NCI-H460 (cell line): ENCODE measurements at places on chromosomes 1 and 21. TPM values are rescaled to one million over a fixed set of nuclear protein-coding genes. Genes with fewer than 3 reads are reported as not detected.

GRCh38 chr1:157288492-157288891 lies 150.3 kb upstream of the ETV3 start:
- DNase-seq = no peak

GRCh38 chr1:17892851-17893250 lies 137.7 kb downstream of the ACTL8 start:
- DNase-seq = no peak

The ALPL gene
- total RNA-seq = 0.12 and 0.26 TPM in 2 replicates

DNA sequence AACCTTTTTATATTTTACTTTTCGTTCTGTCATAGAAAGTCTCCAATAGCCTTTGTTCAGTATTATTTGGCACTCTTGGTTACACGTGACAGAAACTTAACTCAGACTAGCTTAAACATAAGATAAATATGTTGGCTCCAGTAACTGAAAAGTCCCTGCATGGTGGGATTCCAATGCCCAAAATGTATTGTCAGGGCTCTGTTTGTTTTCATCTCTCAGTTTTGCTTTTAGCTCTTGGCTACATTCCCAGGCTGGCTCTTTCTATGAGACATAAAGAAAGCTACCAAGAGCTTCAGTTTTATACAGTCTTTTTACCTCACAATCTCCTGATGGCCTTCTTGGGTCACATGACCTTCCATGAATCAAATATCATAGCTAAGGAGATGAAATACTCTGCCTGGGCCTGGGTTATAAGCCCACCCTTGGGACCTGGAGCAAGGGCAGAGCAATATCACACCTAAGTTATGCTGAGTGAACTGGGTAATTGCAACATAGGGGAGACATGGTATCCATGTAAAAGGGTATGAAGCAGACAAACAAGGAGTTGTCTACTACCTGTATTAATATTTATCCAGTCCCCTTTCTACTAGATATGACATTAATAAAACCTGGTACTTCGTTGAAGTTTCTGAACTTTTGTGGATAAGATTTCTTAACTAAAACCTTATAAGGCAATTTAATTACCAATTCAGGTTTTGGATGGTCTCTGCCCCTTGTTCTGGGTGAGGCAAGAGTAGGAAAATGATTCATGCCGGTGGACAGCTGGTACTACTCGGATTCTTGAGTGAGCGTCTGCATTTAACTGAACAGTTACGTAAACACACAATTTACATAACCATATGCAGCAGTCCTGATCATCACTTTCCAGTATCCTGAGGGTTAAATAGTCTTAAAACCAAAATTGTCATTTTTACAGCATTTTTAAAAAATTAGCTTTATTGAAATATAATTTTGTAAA lies 442.3 kb downstream of the GPATCH2 start:
- DNase-seq = no peak

GRCh38 chr1:15849775-15850324 lies 2.3 kb downstream of the SPEN start:
- peak; percentile 32 for DNase-seq

DNA sequence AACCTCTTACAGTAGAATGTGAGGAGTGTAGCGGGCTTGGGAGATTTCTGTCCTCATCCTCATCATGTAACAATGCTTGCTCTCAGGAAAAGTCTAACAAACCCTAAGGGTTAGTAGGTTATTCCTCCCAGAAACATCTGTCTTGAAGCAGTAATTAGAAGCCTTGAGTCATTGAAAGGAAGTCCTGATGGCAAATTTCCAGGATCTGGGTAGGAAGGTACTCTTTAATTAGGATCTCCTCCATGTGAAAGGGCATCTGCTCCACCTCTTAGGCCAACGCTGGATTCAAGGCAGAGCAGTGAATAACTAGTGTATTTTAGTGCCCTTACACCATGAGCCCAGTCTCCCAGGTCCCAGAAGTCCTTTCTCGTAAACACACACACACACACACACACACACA lies 106.6 kb upstream of the BARHL2 start:
- DNase-seq = no peak

DNA sequence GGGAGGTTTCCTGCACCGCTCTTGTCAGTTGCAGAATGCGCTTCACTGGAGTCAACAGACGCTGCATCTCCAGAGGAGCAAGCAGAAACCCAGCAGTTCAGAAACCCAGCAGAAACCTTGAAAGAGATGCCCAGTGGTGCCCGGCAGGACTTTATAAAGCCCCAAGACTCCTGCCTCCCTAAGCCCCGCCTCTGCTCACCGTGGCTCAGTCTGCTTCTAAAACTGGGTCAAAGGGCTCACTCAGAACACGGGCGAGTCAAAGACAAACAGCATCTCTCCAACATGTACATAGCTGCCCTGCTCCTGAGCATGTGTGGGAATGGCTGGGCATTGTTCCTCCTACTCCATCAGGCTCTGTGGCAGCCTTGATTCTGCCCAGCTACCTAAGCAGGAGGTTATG lies at the start of gene HMGCS2:
TSS of gene HMGCS2 (minus strand) at position 128 of the 400 bp plus-strand sequence. CDS start at position 67, 61 bp downstream.
- DNase-seq = no peak
